SK-N-SH treated with all-trans-retinoic acid at 6 μM for 48 hours (cell line): ENCODE measurements at places on chromosomes 5 and 9.

- ATAC-seq = peak; percentile 89
These were observed 20.5 kb downstream of the EQTN start for GRCh38 chr9:27276193-27277030.

DNA sequence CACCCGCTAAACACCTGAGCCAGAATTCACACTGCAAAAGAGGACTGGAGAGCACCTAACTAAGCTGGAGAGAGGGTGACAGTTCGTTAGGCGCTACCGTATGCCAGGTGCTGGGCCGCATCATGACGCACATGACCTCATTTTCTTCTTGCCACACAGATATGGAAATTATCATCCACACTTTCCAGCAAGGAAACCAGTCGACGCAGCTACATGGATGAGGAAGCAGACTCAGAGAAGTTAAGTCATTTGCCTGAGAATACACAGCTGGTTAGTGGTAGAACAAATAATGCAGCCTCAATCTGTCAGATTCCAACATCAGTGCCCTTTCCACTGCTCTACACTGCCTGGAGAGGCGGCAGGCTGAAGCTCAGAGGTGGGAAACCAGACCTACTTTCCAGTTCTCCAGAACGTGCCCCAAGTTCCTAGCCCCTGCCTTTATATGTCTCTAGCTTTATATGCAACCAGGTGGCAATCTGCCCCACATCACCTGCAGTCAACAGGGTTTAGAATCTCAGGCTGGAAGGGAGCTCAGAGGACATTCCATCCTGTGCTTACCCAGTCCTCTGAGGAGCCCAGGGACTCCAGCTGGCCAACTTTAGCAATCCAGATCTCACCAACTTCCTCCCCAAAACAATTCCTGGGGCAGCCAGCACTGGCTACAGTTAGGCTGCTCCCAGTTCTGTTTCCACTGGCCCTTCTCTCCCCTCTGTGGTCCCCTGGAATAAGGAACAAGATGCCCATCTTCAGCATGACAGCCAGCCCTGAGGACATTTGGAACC lies 8.8 kb downstream of the TNIP1 start:
- no peak; the same call in 2 of the 3 replicates for ATAC-seq

DNA sequence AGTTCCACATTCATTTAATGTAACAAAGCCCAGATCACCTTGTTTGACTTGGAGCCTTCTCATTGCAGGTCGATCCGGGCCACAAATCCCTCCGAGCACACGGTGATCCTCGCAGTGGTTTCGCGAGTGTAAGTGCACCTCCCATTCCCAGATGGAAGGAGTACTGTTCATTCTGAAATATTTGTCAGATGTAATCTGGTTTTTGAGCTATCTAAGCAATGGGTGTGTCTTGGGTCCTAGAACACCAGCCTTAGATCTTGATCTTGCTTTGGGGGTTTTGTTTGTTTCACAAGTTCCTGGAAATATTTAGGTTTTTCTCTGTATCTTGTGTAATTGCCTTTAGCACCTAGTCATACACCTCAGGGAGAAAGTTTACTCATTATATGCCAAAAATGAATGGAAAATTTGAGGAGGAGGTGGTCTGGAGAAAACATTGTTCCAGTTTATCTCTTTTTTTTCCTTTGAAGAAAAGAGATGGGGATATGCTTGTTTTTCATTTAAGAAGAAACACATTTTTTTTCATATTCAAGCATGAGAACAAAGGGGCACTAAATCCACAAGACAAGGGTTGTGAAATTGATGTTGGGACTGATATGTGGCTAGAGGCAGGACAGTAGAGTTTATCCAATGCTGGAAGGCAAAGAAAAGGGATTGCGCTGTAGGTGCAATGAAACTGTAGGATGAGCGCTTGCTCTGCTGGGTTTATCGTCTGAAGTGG lies 118.6 kb downstream of the PDE8B start:
- no peak for ATAC-seq

- peak; percentile 96 for ATAC-seq
These were observed 35.2 kb downstream of the RLN2 start for GRCh38 chr9:5269249-5269715.

GRCh38 chr5:60852317-60852716 lies 8.2 kb upstream of the ELOVL7 start:
- no peak for ATAC-seq

- no peak for ATAC-seq
These were observed 1893.3 kb upstream of the WWC1 start for GRCh38 chr5:166398131-166398530.

DNA sequence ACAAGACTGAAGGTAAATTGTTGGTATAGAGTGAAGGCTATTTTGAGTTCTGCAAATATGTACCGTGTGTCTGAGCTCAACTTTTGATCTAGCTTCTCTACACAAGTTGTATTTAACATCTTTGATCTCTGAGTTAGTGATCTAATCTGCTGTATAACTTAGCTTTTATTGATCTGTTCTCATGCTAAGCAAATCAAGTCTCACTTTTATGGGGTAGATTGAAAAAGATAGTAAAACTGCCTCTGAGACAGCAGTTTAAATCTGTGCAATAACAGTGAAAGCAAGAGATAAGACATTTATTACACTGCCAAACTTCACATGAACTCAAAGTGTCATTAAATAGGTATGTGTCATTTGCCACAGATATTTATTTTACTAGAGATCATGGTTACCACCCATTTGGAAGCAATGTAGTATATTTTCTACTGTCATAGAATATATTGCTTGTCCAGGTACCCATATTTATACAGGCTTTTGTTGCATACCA lies 477.3 kb downstream of the ISL1 start:
- ATAC-seq = no peak

GRCh38 chr5:1641041-1641440 lies 117.3 kb upstream of the LPCAT1 start:
- no peak for ATAC-seq

DNA sequence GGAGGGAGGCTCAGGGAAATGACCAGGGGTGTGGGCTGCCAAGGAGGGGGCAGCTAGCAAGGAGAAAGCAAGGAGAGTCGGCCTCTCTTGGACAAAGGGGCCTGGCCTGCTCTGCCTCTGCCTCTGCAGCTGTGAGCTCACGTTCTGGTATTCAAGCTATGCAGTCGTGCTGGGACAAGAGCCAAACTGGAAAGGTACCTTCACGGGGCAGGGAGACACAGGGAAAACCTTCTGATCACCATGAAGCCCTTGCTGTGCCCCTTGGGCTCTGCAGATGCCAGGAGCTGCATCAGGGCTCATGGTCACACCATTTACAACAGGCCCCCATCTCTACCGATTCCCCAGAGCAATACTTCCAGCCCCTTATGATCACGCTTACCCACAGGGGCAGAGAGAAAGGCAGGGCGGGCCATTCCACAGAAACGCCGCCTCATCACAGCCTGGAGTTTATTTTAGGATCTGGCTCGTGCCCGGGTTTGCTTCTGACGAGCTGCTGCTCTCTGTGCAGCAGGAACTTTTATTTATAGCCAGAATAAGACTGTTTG lies 63.2 kb downstream of the PRRT1B start:
- peak; percentile 94 for ATAC-seq

GRCh38 chr5:102481054-102481715 lies 17.6 kb downstream of the SLCO6A1 start:
- ATAC-seq = no peak

DNA sequence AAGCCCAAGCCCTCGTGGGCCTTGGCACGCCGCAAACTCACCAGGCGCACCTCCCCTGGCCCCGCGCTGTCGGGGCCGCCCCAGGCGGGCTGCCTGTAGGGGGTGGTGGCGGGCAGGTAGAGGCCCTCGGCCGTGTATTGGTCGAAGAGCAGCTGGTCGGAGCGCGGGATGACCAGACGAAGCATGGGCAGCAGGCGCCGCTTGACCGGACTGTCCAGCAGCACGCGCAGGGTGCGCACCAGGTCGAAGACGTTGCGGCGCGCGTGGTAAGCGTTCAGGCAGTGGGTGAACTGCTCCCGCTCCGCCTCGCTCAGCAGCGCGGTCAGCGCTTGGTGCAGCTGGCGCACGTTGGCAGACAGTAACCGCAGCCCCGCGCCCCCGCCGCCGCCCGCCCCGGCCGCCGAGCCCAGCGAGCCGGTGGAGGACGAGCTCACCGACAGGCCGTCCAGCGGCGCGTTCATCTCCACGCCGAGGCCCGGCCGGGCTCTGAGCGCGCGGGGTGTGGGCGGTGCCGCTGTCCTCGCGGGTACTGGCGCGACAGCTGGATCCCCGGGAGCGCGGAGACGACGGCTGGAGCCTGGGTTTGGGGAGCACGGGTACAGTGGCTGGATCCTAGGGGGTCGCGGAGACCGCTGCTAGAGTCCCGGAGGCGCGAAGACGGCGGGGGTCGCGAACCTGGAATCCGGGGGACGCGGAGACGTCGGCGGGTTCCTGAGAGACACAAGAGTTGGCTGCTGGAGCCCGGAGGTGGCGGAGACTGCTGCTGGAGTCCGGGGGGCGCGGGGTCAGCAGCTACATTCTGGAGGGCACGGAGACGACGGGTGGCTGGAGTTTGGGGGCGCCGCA lies 709 bp downstream of the WHRN start:
- peak; percentile 54 for ATAC-seq

- ATAC-seq = no peak
These were observed 93.9 kb upstream of the PRLR start for GRCh38 chr5:35324201-35324600.

GRCh38 chr5:127785098-127785927 lies 82.1 kb downstream of the CCDC192 start:
- no peak for ATAC-seq

DNA sequence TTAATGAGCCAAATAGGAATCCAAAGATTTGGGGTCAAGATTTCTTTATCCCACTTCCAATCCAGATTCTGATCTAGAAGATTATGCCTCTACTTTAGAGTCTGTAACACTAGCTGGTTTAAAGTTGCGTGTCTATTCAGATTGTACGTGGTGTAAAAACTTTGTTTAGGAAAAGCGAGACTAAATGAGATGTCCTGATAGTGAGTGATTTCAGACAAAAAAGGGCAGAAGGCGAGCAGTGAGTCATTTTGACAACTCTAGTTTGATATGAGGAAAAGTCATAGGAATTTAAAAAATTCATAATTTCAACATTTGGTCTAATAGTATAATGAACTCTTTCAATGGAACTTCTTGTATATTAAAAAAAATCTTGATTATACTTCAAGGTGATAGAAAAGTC lies 119.6 kb upstream of the KLF9 start:
- no peak for ATAC-seq

- ATAC-seq = peak; percentile 89
These were observed 1104.8 kb upstream of the C9orf72 start for GRCh38 chr9:28678097-28678496.

GRCh38 chr5:10420932-10421331 lies 20.7 kb upstream of the ROPN1L start:
- peak; percentile 41 for ATAC-seq

- peak; percentile 69 for ATAC-seq
These were observed 145.5 kb downstream of the ERCC6L2 start for GRCh38 chr9:96020792-96021550.

DNA sequence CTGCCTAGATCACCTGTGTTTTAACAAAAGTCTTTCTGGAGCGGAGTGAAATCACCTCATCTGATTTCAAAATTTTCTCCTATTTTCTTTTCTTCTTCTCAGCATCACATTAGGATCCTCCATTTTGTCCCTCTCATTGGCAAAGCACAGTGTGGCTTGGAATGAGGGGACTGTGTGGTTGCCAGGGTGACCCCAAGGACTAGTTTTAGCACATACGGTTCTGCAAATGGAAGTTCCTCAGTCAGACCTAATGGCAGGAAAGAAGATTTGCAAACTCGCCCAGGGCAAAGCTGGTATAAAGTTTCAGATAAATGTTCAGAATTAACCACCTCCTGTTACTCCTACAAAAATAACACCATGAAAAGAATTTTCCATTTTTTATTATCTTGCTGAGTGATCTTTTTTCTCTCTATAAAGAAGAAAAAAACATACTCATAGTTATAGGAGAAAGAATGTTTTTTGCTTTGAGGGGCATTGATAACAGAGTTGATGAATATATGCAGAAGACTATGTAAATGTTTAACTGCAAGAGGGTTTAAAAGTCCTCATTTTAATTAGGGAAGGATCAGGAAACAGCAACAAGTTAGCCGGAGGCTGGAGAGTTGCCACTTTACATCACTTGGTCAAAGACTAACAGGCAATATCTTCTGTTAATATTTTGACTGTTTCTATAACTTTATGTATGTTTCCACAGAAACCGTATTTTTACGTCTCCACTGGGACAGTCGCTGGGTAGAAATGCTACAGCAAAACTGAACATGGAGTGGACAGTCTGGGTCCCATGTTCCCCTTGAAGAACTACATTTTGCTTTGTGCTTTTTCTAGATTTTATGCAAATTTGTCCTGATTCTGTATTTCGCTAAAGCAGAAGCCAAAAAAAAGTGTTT lies 257.8 kb downstream of the NR2F1-AS1 start:
- ATAC-seq = no peak

DNA sequence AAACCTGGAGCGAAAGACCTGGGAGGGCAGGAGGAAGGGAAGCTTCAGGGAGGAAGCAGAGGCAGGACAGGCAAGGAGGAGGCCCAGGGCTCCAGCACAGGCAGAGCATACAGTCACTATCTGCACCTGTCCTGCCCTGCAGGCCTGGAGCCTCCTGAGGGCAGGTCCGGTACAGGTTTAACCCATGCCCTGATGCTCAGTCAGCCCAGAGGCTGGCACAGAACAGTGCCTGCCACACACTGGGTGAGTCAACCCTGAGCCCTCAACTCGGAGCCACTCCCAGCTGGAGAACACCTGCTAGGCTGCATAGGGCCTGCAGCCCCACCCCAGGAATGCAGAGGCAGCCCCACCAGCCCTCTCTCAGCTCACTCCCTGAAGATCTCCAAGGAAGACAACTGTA lies 161.5 kb upstream of the PHYKPL start:
- no peak for ATAC-seq

DNA sequence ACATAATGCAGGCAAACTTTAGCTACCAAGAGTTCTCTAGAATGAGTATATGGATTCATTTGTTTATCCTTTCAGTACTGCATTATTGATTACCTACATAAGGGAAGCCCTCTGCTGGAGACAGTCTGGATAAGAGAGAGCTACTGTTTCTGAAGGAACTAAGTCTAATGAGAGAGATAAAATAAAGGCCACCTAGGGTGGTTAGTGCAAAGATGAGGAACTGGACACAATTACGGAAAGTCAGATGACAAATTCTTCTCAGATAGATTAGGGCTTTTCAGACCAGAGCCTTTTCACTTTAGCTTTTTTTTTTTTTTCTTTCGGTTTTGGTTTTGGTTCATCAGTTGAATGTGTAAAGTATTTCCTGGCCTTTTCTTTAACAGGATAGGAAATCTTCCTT lies 31.3 kb downstream of the ISOC1 start:
- ATAC-seq = peak; percentile 20; the same call in 1 of the 3 replicates

DNA sequence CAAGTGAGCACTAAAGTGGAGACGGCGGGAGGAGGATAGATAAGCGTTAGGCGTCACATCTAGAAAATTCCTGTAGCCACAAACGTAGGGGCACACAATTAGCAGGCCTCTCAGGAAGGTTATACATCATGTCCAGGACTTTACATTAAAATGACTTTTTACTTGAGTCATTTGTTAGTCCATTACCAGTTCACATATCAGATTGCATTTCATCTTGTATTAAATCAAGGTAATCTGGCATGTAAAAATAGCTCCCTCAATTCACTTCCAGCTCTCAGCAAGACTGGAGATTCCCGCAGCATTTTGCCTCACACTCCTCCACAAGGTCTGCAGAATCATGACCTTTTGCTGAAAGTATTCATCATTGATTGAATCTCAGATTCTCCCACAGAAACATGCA lies 118.8 kb downstream of the PRDM6 start:
- peak; percentile 75 for ATAC-seq

- ATAC-seq = no peak
These were observed 98.5 kb upstream of the LHFPL2 start for GRCh38 chr5:78747055-78747454.
